Activated effector memory CD4-positive, alpha-beta T cell treated with Interleukin-2 at 50 U/mL for 16 hours (primary cell): ENCODE measurements at places on chromosomes 16 and 17.
A peak's percentile ranks its signal among the peaks of the same experiment; 100 is the strongest.

DNA sequence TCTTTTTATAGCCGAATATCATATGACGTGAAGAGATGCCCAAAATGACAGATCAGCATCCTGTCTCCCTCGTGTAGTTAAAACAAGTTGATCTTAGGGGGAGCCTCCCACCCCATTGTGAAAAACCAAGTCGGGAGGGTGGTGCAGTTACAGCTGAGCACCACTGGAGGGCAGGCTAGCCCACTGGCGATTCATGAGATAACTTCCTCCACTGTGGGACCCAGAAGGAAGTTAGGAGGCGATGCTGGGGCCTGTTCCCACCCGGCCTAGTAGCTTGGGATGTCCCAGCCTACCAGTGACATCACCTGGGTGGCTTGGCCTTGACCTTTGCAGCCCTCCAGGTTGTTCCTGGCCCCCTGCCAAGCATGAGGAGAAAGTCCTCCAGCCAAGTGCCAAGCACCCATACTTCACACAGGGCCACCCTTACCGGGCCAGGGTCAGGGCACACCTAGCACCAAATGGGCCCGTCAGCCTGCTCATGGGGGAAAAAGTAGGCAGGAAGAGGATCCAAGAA lies 8.1 kb upstream of the CPNE2 start:
- peak; percentile 59 for DNase-seq

GRCh38 chr17:36949461-36949927 lies 740 bp downstream of the AATF start:
- DNase-seq: no peak

DNA sequence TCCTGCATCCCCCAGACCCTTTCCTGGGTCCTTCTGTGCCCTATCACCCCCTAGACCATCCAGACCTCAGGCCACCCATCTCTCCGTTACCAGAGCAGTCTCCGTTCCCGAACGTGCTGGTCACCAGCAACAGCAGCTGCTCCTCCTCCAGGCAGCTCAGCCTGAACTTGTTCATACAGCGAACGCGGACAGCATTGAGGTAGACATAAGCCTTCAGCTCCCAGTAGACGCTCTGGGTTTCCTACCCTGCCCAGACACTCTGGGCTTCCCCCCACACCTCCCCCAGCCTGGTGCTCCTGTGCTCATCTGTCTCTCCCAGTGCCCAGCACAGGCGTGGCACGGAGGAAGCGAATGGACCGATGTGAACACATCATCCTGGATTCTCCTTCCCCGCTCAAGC lies 41.6 kb upstream of the RNFT1 start:
- no peak for DNase-seq

DNA sequence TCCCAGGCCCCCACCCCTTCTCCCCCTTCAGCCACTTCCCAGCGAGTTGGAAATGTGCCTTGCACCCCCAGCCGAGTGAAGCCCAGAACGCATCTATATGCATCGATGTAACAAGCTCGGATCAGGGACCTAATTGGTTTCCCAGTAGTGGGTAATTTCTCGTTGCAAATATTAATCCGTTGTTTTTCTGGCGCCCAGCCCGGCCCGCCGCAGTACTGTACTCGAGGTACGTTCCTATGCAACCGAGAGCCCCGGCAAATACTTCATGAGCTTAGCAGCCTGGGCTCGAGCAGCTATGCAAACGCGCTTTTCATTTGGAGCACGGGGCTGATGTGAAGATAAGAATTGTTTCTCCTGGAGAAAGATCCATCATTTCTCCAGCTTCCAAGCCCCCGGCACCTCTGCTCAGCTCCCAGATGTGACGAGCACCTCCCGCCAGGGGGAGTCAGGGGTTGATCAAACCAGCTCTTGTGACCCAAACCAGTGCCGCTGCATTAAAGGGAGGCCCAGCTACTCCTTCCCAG lies 229.8 kb downstream of the KATNIP start:
- DNase-seq: no peak

DNA sequence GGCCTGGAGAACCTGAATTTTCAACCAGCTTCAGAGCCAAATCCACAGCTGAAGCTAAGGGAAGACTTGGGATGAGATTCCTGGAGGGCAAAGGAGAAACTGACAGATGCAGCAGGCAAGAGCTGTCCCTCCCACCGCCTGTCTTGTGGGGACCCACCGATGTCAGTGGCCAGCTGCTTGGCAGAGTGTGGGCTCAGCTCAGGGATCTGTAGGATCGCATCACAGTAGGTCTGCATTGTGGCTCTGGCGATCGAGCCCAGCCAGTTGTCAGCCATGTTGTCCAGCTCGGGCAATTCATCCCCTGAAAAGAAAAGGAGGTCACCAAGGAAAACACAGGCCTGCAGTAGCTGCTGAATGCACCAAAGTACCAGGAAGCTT lies 60.8 kb downstream of the COG7 start:
- DNase-seq: no peak

- peak; percentile 19 for DNase-seq
Measured at GRCh38 chr17:4420692-4421131, 13.0 kb upstream of the SPNS3 start.

GRCh38 chr17:1491443-1492248 lies 840 bp downstream of the MYO1C start:
- no peak for DNase-seq

GRCh38 chr17:68431661-68432071 lies 25.6 kb downstream of the WIPI1 start:
- peak; percentile 20 for DNase-seq

GRCh38 chr17:78364436-78365281 lies 4.8 kb upstream of the SOCS3 start:
- DNase-seq: no peak

- peak; percentile 80 for DNase-seq
Measured at GRCh38 chr17:76353599-76354316, at the start of gene PRPSAP1. Gene PRPSAP1, minus strand, starts transcription at chr17:76353916. Its CDS starts 213 bp downstream, at chr17:76353703.

- DNase-seq: no peak
Measured at GRCh38 chr16:2791174-2791573, 3.8 kb upstream of the PRSS33 start.

DNA sequence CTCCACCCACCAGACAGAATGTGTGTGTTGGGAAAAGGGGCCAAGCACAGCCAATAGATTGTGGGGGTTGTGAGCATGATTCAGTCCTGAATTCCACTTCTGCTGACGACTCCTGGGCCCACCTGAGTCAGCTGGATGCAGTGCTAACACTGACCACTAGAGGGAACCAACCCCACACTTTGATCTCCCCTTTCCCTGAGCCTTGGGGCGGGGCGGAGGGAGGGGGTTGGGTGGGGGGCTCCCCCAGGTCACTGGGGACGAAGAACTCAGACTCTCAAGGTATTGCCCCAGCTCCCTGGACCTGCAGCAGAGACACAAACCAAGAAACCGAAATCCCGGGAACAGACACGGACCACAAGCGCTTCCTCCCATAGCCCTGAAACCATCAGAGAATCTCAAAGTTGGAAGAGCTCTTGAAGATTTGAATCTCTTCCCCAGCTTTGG lies 621 bp upstream of the CSHL1 start:
- DNase-seq: peak; percentile 36

DNA sequence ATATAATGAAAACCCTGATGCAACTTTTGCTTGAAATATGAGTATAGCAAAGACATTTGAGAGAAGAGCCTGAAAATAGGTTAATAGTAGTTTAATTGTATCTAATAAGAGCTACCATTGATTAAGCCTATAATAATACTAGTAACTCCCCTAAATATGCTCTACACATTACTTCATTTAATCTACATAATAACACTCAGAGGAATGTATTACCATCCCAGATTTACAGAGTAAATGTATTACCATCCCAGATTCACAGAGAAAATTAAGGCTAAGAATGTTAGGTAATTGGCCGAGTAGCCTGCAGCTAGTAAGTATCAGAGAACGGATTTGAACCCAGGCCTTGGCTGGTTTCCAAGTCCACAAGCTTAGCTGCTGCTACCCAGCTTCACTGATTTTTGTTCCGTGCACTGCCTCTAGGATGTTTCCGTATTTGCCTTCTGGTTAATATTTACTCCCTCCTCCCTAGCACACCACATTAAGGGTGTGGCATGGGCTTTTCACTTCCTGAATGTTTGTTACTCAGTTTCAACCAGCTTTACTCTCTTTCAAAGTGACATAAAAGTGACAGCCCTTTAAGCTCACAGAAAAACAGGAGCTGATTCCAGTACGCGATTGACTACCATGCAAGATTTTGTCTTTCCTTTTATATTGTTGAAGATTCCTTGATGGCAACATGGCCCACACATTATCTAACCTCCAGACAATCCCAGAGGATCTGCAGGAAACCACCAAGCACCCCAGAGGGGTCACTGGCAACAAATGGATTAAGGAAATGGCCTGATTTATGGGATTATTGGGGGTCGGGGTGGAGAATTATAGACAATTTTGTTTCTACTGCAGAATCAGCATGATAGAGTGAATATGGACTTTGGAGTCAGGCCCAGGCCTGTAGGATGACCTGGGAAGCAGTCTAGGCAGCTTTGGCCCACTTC lies 26.7 kb upstream of the TOX3 start:
- no peak for DNase-seq

- no peak for DNase-seq
Measured at GRCh38 chr16:73057291-73058210, 9.6 kb upstream of the ZFHX3 start.

- no peak for DNase-seq
Measured at GRCh38 chr17:41633556-41634199, 9.3 kb upstream of the KRT17 start.
